CD4-positive, alpha-beta T cell treated with Interleukin-6 at 100 ng/mL for 8 hours (primary cell): ENCODE measurements at places on chromosomes 4 and X.
A peak's percentile ranks its signal among the peaks of the same experiment; 100 is the strongest.

- no peak for DNase-seq
These were observed 24.4 kb upstream of the CORIN start for GRCh38 chr4:47862297-47862696.

- peak; percentile 27 for DNase-seq
These were observed at the start of gene CCSER1 for GRCh38 chr4:90127223-90127705. CCSER1 (plus strand) TSS chr4:90127394.

- DNase-seq: peak; percentile 63
These were observed 828 bp downstream of the MCUB start for GRCh38 chr4:109560687-109561461.

- DNase-seq: no peak
These were observed 568 bp downstream of the FHDC1 start for GRCh38 chr4:152936446-152937335.

- no peak for DNase-seq
These were observed 231.9 kb downstream of the STPG2 start for GRCh38 chr4:97911236-97911906.

- DNase-seq: no peak
These were observed 19.5 kb upstream of the NDST3 start for GRCh38 chr4:118014831-118015230.

- peak; percentile 58 for DNase-seq
These were observed 68.0 kb downstream of the NOCT start for GRCh38 chr4:139083607-139083955.

- no peak for DNase-seq
These were observed 169.7 kb downstream of the FRMPD4 start for GRCh38 chrX:12307961-12308360.

DNA sequence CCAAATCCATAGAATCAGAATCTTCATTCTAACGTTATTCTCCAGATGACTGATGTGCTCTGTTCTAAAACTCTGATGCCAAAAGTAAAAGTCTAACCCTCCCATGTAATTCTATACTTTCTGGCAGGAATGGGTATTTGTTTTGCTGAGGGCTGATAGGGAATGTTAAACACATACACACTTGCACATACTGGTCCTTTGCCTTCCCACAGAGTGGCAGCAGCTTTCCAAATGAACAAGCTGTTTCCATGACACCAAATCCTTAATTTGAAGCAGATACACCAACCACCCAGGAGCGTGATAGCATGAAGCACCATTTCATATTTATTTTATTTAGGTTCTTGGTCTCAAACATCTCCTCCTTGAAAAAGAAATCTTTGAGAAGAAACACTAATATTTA, 155.5 kb upstream of the PRDX4 start:
- DNase-seq: no peak

DNA sequence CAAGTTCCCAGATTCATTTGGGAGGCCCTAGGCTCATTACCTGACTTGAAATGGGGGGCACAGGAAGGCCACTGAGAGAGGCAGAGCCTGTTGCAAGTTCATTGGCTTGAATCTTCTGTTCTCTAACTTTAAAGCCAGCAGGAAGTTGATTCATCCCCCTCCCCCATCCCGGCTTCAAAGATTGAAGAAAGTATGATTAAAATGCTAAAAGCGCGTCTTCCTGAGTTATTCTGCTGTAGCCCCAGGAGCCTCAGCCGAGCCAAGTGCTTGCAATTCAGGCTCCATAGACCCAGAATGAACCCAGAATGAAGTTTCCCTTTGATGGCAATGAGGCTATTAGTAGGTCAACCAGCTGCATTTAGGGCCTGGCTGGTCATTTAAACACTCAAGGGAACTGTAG, 14.7 kb downstream of the CHST7 start:
- DNase-seq: peak; percentile 49

GRCh38 chrX:63961964-63962363, 176.9 kb upstream of the ARHGEF9 start:
- DNase-seq: no peak

DNA sequence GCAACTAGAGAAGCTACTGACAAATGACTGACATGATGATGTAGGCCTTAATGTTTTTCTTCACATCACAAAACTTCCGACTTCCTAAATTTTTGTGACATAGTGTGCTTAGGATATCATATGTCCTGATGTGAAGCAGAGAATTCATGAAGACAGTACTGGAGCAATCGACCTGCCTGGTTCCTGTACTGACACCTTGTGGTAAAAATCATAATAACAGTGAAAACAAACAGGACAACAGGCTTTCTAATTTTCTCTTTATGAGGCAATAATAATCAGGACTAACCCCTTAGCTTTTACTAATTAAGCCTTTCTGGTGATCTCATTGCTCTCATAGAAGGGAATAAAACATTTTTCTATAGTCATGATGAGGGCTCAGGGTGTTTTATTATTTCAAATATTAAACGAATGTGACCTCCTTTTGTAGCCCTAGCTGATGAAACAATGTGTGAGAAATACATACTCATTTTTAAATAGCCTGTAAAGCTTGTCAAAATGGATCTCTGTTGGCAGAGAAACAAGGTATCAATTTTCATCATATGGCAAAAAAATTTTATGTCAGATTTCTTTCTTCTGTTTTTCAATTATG, 158.4 kb downstream of the TENT5D start:
- no peak for DNase-seq

- no peak for DNase-seq
These were observed 1026.9 kb upstream of the SLIT2 start for GRCh38 chr4:19224820-19225219.

DNA sequence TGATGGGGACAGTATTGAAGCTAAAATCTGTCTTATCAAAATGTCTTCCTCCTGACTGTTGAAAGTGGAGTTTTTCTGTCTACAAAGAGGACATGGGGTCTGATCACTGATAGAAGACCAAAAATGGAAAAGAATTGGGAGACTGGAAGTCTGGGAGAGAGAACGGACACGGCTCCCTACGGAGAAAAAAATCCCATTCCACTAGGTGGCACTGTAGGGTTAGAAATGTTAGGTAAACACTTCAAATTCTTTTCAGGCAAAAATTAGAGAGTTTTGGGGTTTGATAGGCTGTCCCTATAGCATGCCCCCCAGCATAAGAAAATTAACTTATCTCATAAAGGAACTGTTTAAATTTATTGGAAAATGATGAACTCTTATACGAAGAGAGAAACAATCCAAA, 200.5 kb downstream of the FAM133A start:
- no peak for DNase-seq

GRCh38 chr4:118033148-118034052, 886 bp upstream of the NDST3 start:
- DNase-seq: no peak

- no peak for DNase-seq
These were observed 8.0 kb downstream of the XPNPEP2 start for GRCh38 chrX:129746557-129747470.

GRCh38 chr4:17055788-17056187, 157.3 kb upstream of the LDB2 start:
- no peak for DNase-seq

DNA sequence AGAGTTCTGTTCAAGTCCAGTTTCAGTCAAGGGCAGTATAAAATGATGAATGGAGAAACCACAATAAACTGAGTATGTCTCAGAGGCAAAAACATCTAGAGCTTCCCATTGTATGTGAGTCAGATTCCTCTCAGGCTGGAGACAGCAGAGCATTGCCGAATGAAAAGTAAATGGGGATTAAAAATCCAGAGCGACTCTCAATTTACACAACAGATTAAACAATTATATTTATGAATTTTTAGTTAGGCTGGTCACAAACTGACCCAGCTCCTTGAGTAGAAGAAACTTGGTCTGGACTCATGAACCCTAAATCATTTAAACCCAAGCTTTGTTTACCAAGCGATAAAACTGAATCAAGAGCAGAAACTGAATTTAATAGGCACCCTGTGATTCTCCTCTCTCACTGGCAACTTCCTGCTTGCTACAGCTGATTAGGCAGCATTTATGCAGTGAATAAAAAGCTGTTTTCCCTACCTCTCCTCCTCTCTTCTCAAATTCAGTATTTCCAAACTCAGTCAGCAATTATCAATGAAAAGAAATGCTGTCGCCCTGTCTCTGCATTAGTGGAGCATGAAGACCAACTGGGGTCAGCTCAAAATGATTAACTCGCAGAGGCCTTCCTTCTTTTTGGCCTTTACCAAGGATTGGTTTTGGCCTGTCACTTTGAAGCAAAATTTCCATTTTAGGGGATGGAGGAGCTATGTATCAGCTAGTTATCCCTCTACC, 568.0 kb downstream of the PDHA2 start:
- no peak for DNase-seq

GRCh38 chrX:1215123-1215823, 2.8 kb upstream of the CRLF2 start:
- no peak for DNase-seq

GRCh38 chr4:74431113-74431826, 13.7 kb upstream of the AREG start:
- no peak for DNase-seq

- no peak for DNase-seq
These were observed 9.9 kb downstream of the MXD4 start for GRCh38 chr4:2251795-2252529.

DNA sequence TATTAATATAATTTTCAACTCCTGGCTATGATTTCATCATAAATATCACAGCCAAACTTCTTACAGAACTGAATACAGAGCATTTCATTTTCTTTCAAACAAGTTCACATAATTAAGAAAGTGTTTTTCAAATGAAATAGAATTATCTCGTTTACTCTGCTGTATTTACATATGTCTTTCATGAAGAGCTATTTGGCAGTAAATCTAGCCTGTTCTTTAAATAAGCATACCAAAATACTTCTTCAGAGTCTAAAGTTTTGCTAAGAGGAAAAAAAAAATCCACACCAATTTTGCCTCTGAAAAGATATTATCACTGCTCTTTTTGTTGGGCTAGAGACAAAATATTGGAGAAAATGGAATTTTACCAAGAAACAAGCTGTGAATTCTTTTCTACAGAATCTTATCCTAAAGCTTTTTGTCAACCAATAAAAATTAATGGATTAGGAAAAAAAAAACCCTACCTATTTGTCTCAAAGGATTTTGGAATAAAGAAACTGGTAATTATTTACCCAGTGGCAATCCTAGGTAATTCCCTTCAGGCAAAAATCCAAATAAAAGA, 287.9 kb upstream of the NR3C2 start:
- DNase-seq: no peak

DNA sequence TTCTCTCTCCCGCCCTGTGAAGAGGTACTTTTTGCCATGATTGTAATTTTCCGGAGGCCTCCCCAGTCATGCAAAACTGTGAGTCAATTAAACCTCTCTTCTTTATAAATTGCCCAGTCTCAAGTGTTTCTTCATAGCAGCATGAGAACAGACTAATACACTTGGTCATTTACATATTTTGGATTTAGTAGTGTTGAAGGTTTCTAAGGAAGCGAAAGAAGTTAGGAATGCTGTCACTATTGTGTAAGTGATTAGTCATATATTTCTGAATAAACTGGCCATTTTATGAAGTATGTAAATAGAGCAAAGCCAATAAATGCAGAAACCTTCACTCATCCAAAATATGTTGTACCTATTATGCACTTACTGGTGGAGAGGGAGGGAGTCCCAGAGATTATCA, 34.4 kb upstream of the GK2 start:
- DNase-seq: no peak

GRCh38 chrX:46686003-46686645, 72.8 kb downstream of the SLC9A7 start:
- DNase-seq: peak; percentile 31

GRCh38 chrX:66328950-66329596, 165.0 kb downstream of the HEPH start:
- no peak for DNase-seq

GRCh38 chrX:13215729-13216128, 104.1 kb downstream of the ATXN3L start:
- no peak for DNase-seq

- DNase-seq: no peak
These were observed 453.3 kb upstream of the HS3ST1 start for GRCh38 chr4:11881947-11882346.

- DNase-seq: no peak
These were observed 26.2 kb downstream of the FGFR3 start for GRCh38 chr4:1819284-1819683.

DNA sequence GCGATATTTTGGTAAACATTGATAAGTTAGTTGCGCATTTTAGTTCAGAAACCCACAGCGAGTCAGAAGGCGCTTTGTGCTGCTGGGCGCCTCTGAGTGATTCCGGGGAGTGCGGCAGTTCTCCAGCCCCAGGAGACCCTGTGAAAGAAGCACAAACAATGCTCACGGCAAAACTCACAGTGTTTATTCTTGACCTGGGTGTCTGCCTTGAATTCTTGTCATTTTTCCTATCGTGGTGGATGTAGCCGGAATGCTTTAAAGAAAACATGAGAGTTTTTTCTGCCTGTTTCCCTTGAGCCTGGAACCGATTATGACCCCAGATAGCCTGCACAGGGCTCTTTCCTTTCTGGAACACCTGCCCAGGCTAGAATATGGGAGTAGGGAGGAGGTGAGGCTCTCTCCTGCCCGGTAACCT, 6.7 kb downstream of the TBL1X start:
- DNase-seq: no peak

- no peak for DNase-seq
These were observed 13.5 kb downstream of the NSUN7 start for GRCh38 chr4:40763228-40763716.

GRCh38 chrX:9562851-9563250, 98.0 kb downstream of the TBL1X start:
- no peak for DNase-seq

- no peak for DNase-seq
These were observed 9.2 kb upstream of the FBXW7 start for GRCh38 chr4:152545088-152545487.

DNA sequence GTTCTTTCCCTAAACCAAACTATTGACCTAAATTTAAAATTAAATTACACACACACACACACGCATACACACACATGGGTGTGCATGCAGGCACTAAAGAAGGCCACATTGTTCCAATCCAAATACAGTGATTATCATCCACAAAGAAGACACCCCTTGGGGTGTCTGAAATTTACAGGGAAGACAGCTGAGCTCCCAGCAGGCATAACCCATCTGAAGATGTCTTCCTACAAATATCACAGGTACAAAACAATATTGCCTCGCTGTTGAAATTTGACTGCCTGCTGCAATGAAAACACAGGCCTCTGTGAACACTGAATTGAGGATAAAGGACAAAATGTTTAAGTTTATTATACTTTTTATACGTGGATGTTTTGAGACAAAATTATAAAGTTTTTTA, 50.2 kb upstream of the SLC7A11 start:
- no peak for DNase-seq

- DNase-seq: no peak
These were observed 405.9 kb downstream of the ADGRL3 start for GRCh38 chr4:61605984-61606383.

GRCh38 chrX:2972391-2972790, 34.0 kb upstream of the ARSH start:
- DNase-seq: no peak
